CD4-positive, alpha-beta T cell treated with Interleukin-2 at 100 ng/mL for 4 hours (primary cell): ENCODE measurements at places on chromosomes 2 and 18.

DNA sequence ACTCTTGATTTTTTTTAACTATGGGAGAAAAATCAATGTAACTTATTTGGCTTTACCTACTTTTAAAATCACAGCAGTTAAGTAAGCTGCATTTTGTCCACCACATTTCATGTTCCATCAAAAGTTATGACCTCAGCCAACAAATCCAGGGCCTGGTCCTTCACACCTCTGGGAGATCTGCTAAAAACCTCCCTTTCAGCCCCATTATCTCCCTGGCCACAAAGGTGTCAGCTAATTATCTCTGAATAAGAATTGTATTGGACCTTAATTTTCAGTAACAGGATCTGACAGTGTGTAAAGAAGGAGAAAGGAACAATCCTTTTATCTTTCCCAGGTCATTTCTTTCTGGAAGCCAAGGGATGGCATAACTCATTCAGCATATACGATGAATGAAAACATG, 359.3 kb downstream of the TMEM182 start:
- DNase-seq = no peak

DNA sequence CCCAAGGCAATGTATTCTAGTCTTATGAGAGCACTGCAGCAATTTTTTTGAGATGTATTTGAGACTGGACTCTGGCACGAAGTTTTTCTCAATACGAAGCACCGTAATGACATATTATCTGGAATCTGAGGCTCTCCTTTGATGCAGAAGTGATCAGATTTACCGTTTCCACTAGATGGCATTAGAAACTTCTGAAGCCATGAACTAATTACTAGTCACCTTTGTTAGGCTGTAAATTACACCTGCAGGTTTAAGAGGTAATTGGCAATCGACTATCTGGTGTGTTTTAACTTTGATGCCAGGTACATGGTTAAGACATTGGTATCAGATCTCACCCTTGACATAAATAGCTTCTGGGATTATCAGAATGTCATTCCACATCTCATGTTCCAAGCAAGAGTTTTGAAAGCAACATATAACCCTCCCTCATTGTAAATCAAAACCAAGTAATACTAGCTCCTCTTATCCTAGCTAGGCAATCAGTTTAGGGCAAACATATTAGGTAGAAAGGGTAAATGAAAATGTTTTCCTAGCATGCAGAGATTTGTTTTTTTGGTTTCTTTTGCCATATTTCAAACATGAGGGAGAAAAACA, 254.6 kb upstream of the SPRED2 start:
- no peak for DNase-seq

- no peak for DNase-seq
Measured at GRCh38 chr2:233013027-233013461, at the start of gene NGEF. NGEF (minus strand) TSS chr2:233013256; CDS start chr2:232974890, 38,366 bp downstream.

DNA sequence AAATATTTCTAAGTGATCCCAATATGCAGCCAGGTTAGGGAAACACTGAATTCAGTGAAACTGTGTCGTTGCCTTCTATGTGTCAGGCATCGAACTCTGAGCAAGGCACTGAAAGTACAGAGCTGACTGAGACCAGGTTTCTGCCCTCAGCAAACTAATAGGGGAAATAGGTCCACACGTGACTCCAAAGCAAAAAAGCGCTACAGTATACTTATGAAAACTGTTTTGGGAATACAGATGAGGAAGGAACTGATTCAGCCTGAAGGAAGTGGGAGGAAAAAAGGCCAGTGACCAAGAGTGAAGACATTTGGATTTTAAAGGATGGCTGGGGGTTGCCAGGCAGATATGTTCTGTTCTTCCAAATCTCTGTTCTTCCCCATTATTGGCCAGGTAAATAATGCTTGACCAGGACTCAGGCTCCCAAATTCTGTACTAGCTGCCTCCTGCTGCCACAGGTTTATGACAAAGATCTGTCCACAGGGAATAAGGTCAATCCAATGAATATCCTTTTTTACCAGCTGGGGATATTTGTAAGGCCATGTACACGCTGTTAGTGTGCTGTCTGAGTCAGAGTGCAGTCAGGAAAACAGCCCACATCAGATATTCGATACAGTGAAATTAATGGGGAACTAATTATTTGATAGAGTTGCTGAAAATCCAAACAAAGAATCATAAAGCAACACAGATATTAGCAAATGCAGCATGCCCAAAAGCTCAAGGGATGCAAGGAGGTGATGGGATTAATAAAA, 24.5 kb upstream of the INPP4A start:
- DNase-seq = no peak

DNA sequence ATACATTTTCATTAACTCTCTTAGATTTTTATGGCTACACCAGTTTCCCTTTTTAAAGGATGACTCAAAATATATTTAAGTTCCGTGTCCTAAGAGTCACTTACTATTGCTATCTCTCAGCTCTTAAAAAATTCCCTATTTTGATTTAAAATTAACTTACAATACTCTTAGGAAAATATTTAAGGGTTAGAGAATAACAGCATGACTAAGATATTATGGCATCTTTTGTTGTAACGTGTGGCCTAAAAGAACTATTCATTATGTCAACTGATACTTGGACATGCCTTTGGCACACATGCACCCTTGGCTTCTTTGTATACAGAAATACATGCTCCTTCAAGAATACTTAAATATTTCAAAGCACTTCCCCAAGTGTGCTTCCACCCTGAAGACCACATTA, 42.3 kb downstream of the SCN3A start:
- DNase-seq = no peak

DNA sequence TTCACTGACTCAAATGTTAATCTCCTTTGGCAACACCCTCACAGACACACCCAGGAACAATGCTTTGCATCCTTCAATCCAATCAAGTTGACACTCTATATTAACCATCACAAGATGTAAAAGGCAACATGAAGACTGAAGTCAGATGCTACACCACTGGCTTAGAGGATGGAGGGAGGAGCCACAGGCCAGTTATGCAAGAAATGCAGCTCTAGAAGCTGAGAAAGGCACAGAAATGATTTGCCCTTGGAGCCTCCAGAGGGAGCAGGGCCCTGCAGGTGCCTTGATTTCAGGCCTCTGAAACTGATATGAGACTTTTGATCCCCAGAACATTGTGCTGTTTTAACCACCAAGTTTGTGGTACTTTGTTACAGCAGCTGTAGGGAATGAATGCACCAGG, 276.3 kb downstream of the KCNS3 start:
- no peak for DNase-seq

GRCh38 chr2:129144082-129144791, 825.6 kb upstream of the HS6ST1 start:
- no peak for DNase-seq

- DNase-seq = no peak
Measured at GRCh38 chr2:74385396-74385795, 5.3 kb upstream of the DCTN1 start.

DNA sequence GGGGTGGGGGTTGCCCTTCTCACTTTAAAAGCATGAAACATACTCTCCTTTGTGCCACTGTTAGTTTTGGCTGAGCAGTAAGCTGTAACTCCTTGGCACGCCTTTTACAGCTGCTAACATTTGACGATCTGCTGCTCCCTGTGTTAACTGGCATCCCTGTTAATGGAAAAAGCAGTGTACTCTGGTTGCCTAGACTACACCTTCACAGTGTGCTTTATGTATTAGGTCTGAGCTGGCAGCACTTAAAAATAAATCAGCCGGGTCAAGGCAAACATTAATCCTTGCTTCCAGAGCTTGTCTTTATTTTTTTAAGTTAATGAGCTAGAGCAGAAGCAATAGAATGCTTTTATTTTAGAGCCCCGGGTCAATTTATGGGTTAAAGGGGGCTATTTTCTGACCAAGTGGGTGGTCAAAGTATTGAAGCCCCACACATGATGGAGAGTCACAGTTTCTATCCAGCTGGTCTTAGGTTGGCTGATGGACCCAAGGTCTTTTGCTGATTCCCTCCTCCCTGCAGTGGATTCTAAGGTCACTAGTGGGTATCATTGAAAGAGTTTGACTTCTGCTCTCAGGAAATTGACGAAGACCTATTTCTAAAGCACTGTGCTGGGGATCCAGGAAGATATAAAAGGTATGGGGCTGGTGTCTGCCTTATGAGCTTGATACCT, 54.5 kb downstream of the CFAP221 start:
- no peak for DNase-seq
